Activated CD8-positive, alpha-beta memory T cell treated with anti-CD3 and anti-CD28 coated beads for 24 hours (primary cell): ENCODE measurements at places on chromosomes 3 and 15.

- no peak for DNase-seq
Observed at GRCh38 chr15:65870889-65871533, 1.7 kb downstream of the RAB11A start.

- no peak for DNase-seq
Observed at GRCh38 chr15:35746121-35746520, 200.2 kb upstream of the DPH6 start.

DNA sequence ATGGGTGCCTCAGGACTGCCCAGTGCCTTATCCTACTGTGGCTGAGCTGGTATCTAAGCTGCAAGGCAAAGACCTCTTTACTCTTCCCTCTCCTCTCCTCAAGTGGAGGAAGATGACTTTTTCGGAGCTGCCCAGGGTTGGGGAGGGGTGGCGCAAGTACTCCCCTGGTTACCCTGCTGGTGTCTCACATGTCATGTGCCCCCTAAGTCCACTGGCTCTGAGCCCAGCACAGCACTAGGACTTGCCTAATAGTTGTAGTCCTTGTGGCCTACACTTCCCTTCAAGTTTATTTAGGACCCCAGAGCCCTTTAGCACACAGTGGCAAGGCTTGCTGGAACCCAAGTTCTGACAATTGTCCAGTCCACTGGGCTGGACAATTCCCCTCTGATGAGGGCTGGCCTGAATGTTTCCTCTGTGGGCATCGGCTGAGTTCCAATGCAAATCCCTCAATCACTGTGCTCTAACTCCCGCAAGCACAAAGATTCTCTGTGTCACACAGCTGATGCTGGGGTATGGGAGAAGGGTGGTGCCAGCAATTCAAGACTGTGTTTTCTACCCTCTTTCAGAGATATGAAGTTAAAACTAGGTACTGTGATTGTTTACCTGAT, 60.4 kb downstream of the UQCC5 start:
- no peak for DNase-seq

DNA sequence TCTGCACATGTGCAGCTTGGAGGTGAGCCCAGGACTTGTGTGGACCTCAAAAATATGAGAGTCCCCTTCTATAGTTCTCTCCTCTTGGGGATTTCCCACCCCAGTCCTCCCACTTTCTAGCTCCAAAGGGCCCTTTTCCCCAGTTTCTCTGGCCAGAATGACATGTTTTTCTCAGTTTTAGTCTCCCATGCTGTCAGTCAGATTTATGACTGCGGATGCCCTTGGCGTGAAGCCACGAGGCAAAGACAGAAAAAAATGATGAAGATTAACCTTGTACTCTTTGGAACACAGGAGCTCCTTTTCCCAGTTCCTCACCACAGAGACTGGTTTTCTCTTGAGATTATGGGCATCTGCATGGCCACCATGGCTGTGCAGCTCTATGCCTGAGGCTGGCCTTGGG, 72.0 kb upstream of the TTBK2 start:
- no peak for DNase-seq

DNA sequence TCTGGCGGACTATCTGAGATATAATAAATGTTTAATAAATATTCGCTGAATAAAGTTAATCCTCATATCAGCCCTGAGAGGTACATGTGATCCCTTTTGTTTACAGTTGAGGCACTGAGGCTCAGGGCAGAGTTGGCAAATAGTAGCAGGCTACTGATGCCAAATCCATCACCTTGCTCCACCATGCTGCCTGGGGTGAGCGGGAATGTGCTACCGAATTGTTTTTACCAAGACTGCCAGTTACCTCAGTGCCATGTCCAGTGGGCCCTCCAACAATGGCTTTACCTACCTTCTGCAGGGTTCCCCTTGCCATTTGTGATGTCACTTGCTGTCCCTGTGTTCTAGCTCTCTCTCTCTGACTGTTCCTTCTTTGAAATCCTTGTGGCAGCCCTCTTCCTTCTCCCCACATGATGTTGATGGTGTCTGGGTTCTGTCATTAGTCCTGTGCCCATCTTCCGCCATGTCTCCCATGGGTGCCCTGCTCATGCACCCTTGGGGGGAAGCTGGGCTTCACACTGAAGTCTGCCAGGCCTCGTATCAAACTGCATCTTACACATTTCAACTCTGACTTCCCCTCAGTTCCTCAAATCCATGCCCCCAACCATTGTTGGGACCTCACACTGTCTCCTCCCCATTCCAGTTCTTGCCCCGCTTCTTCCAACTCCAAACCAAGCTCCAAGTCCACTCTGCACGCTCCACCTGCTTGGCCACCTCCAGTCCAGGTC, 35.4 kb downstream of the SLCO2A1 start:
- no peak for DNase-seq

GRCh38 chr3:172903642-172904320, 153.3 kb downstream of the ECT2 start:
- no peak for DNase-seq

DNA sequence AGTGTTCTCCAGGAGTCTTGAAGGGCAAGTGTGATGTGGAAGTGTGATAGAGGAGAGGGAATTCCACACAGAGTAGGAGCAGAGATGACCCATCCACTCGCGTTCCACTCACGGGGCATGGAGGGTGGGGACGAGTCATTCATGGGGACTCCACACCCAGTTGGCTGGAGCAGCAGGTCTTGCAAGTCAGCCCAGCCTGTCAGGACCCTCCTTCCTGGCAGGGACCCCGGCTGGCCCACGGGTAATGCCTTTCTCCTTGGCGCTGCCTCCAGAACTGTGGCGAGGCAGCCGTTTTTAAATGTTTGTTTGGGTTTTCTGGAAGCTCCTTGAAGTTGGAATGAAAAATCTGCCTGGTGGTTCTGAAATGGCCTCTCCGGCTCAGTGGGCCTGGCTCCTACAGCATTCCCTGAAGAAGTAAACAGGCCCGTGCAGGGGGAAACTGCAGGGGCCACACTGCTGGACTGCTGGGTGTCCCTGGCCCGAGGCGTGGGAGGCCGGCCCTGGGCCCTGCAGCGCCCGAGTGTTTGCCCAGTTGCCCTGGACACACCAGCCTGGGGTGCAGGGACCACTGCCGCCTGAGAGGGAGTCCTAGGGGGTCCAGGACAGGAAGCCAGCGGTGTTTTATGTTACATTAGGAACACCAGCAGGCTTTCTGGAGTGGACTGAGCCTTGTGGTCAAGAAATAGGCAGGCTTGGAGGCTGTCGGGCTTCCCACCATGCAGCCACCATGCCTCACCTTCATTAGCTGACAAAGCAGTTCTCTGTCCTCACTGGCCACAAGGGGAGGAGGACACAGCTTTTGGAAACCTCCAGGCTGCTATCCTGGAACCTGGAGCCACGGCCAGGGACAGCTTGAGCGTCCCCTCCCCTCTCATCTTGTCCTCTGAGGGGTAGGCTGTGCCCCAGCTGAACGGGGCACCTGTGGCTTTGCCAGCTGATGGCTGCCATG, 61.3 kb downstream of the CEMIP start:
- no peak for DNase-seq

DNA sequence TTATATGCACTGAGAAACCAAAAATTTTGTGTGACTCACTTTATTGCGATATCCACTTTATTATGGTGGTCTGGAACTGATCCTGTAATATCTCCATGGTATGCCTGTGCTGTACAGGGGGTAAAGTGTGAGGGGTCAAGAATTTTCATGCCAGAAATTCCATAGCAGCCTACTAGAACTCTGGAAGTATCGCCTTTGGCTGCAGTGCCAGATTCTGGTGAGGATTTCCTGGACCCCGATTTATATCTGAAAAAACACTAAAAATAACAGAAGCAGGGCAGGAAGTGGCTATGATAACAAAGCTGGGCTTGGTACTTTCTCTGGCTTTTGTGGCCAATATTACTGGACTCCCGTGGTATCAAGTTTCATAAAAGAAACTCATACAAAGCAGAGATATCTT, 36.4 kb downstream of the CCDC80 start:
- no peak for DNase-seq

GRCh38 chr15:91561371-91562100, 292.0 kb upstream of the SLCO3A1 start:
- no peak for DNase-seq
